Amniotic epithelial cell (primary cell): ENCODE measurements at places on chromosomes 4 and X.
A peak's percentile ranks its signal among the peaks of the same experiment; 100 is the strongest.

GRCh38 chr4:76282941-76283689 is 23.4 kb upstream of the STBD1 start:
- no peak for DNase-seq

DNA sequence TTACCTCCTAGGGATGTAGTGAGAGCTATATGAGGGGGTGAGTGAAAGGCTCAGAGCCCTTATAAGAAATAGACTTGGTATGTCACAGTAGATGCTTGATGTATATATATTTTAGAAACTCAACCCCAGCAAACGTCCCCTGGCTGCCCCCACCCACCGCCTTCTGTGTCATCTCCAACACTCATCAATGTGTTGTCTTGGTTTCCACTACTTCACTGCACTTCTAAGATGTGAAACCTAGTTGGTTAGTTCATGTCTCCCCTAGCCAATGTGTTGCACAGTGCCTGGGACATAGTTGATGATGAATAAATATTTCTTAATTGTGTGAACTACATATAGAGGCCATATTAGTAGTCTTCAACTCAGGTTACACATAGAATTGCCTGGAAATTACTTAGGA is 4.4 kb downstream of the FGFBP2 start:
- DNase-seq = no peak

GRCh38 chr4:11420327-11420726 is 8.4 kb downstream of the HS3ST1 start:
- DNase-seq = no peak

- DNase-seq = peak; percentile 78
Measured at GRCh38 chr4:159284113-159284512, 181.2 kb downstream of the RAPGEF2 start.

DNA sequence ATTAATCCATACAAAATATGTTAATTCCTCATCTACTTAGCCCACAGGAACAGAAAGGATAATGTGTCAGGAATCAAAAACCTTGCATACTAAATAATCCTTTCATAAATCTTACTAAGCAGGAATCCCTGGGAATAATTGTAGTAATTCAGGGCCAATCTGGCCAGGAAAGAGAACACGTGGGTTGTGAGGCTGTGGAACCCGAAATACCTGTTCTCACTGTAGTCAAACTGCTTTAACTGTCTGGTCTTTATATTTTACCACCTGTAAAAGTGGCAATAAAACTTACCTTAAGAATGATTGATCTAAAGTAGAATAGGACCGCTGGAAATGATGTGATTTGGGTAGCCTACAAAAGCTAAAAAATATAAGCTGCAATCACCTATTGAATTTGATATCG is 1620.9 kb downstream of the STIM2 start:
- DNase-seq = no peak

GRCh38 chr4:55411621-55412020 is 15.9 kb downstream of the TMEM165 start:
- no peak for DNase-seq

DNA sequence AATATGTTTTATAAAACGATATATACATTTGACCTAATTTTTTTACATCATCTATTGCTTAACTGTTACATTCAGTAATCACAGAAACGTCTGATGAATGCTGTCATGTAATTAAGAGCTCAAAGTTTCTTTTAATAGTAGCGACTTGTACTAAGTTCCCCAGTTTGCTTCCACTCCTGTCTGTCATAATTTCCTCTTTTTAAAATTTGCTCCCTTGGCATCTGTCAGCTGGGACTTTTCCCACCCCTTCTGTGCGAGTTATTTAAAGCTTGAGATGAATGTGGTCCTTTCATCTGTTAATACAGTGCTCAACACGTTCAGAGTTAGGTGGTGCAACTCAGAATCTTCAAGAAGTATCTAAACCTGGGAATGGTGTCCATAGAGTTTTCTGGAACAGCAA is 1.2 kb downstream of the RAP1GDS1 start:
- DNase-seq = peak; percentile 14

DNA sequence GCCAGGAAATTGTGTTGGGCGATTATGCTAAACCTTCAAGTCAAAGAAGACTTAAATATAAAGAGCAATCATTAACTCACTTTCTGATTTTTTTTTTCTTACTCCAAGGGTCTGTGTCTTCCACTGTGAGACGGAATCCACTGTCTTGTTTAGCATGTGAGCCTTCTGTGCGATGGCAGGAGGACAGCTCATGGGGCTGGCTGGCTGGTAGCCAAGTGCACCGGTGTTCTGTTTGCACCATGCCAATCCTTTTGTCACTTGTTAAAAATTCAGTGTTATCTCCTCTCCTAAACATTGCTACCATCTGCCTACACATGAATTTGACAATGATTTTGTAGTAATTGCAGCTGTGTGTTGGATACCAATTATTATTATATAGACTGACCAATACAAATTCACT is 1056.3 kb upstream of the IGFBP7 start:
- DNase-seq = no peak
